ENCODE measurements at places on chromosomes 5 and 9.

- DNase-seq: no peak
Measured at GRCh38 chr5:65359981-65360380, 121.7 kb downstream of the ADAMTS6 start.

DNA sequence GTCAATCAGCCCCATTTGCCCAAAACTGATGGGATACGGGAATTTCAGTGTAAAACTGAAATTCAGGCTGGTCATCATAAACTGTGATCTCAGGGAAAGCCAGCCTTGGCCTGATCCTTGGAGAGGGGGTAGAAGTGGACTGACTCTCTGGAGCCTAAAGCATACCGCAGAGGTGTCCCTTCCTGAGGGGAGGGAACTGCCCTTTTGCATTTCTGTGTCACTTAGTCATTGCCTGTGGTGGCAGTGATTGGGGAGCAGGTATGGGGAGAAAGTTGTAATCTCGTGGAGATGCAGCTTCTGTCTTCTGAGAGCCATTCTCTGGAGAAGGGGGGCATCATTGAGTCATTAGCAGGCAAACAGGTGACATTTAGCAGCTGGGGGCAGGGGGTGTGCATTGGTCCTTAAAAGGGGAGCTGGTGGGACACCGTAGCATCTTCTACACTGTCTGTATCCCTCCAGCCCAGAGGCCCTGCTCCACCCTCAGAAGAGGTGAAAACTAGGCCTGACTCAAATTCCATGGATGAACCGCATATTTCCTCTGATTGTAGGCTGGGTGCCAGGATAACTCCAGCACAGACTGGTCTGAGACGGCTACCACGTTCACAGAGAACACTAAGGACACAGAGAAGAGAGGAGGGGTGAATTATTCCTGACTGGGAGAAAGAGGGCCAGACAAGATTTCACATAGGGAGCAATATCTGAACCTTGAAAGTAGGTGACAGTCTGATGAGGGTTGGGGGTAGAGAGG lies 143.3 kb downstream of the SEC61B start:
- no peak for DNase-seq

GRCh38 chr9:86730163-86730928 lies 217.0 kb downstream of the GAS1 start:
- DNase-seq: no peak

DNA sequence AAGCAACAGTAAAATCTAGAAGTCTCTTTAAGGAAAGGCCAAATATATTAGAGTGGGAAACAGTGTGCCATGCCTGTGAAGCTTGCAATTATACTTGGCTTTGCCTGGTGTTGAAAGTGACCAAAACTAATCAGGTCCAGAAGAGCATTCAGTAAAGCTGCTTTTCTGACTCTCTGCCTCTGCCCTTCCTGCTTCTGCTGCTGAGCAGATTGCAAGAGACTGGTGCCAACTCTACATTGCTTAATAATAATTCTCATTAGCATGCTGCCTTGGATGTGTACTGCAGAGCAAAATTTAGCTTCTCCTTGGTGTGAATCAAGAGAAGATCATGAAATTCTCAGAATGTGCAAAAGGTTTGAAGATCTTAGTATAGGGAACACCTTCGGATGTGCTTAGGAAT lies 120.4 kb upstream of the RFX3 start:
- DNase-seq: no peak
